ENCODE measurements at places on chromosomes 6 and 20.
A peak's percentile ranks its signal among the peaks of the same experiment; 100 is the strongest.

GRCh38 chr6:106511288-106512047 lies 117.8 kb downstream of the RTN4IP1 start:
- DNase-seq = peak; percentile 32

DNA sequence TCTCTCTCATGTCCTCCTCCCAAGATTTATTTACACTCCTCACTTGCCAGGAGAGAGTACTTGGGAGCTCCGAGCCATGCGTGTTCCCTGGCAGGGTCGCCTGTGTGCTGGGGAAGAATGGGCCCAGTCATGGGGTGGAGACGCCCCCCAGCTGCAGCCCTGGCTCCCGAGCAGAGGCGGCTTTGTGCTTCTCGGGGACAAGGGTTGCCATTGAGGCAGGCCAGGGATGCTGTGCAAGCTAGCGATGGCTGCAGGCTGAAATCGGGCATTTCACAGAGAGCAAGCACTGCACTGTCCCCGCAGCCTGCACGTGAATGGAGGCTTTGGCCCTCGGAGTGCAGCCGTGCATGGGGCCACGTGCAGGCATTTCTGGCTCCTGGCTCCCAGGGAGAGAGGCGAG lies 23.8 kb downstream of the PHACTR3 start:
- DNase-seq = no peak

DNA sequence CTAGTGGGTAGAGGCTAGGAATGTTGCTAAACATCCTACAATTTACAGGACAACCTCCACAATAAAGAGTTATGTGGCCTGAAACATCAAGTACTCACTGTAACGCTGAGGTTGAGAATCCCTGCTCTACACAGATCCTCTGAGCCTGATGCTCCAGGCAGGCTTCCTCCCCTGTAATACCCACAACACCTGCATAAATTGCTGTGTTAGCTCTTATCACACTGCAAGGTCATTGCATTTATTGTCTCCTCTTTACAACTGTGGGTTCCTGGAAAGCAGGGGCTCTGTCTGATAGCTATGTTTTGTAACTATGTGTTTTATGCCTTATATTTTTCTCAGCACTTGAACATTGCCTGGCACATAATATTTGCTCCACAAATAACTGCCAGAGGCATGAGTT lies 11.6 kb downstream of the RPP21 start:
- DNase-seq = no peak

DNA sequence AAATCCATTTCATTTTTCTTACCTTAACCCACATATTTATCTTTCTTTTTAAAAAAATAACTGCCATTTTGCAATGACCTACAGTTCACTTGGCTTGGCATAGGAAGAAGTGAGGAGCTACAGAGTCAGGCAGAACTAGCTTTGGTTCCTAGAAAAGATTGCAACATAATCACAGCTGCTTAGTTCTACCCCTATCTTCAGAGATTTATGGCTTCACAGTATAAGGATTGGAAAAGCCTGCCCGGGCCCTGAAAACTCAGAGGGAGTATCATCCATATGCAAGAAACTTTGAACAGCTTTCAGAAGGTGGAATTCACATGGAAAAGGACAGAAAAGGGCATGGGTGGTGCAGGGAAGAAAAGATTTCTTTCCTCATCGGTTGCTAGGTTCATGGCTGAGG lies 774.3 kb upstream of the CHD6 start:
- no peak for DNase-seq

DNA sequence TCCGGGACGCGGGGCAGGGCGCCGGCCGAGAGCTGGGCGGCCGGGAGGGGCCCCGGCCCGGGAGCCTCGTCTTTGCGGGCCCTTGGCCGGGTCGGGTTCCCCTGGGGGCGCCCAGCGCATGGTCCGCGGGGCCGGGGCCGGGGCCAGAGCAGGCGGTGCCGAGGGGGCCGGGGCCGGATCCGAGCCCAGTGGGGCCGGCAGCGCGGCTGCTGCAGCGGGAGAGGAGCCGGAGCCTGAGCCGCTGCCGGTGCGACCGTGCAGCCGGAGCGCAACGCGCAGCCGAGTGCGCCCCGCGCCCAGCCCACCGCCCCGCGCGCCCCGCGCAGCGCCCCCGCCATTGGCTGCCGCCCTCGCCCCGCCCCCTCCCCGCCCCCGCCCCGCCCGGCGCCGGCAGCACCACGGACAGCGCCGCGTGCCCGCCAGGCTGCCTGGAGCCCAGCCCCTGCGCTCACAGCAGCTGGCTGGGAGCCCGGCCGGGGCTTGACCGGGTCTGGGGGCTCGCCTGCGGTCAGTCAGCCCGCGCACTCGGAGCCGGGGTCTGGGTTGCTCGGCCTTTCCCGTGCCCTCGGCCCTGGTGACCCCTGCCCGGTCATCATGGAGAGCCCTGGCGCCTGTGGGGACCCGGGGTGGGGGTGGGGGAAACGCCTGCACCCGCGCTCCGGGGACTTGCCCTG lies at the start of gene HRH3:
Gene HRH3, minus strand, starts transcription at position 287 of the 674 bp plus-strand sequence. CDS start 308 bp downstream, outside the sequence.
- no peak for DNase-seq

- no peak for DNase-seq
These were observed 39.7 kb upstream of the PHIP start for GRCh38 chr6:79117752-79118151.

GRCh38 chr20:51531141-51531710 lies 11.3 kb downstream of the NFATC2 start:
- DNase-seq = no peak

- DNase-seq = no peak
These were observed 53.4 kb downstream of the LYRM2 start for GRCh38 chr6:89585154-89585553.

- DNase-seq = no peak
These were observed 809 bp upstream of the NOL7 start for GRCh38 chr6:13614126-13614925.

GRCh38 chr6:73521351-73521985 lies 636 bp upstream of the EEF1A1 start:
- DNase-seq = peak; percentile 74

DNA sequence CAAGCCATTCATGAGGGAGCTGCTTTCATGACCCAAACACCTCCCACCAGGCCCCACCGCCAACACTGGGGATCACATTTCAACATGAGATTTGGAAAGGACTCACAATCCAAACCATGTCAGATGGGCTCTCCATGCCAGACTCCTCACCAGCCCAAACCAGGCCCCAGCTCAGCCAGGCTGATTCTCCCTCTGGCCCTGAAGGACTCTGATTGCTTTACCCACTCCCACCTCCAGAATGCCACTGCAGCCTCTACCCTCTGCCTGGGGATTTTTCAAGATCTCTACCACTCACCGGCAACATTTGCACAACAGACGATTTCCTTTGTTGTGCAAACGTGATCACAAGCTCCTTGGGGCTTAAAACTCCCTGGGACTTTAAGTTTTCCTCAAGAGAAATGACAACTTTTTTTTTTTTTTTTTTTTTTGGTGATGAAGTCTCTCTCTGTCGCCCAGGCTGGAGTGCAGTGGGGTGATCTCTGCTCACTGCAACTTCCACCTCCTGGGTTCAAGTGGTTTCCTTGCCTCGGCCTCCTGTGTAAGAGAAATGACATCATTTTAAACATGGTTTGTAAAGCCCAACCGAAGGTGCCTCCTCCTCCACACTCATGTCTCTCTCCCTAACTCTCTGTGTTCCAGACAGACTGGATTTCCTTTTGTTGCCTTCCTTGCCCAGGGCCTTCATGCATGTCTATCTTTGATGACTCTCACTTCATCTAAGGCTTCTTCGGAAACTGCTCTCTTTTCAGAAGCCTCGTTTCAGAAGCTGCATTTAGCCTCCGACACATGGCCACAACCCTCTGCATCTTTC lies 147.0 kb downstream of the CDH26 start:
- no peak for DNase-seq

GRCh38 chr6:47437592-47437991 lies 40.0 kb upstream of the CD2AP start:
- DNase-seq = no peak

- no peak for DNase-seq
These were observed 219.3 kb downstream of the KCNQ5 start for GRCh38 chr6:72841195-72841594.

DNA sequence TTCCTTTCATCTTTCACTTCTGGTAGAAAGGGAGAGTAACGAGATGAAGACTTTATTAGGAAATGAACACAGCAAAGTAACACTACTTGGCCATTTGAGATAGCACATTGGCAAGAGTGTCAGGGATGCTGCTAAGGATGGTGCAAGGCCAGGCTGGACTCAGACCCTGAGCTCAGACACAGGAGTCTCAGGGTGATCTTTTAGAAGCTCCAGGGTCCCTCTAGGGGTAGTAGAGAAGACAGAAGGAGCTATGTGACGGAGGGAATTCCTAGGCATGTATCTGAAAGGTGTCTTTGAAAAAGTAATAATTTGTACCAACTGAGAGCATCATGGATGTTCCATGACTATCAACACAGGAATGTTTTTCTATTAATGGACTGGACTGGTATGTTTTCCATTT lies 436.5 kb downstream of the DHX35 start:
- no peak for DNase-seq

GRCh38 chr6:108916026-108916686 lies 67.9 kb downstream of the ARMC2 start:
- no peak for DNase-seq

DNA sequence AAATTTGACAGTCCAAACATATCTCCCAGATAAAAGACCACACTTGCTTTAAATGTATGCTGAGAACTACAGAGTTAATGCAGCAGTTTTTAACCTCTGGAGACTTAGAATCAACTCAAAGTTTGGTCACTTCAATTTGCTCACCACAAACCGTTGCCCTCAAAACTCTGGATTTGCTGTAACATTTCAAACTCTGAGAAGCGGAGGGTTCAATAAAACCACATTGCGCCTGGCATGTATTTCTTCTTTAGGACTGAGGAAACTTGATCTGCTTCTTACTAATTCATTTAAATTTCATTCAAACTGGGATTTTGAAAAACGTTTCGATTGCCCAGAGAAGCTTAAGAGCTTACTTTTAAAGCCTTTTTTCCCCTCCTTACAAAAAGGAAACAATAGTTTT lies 115.8 kb downstream of the MTFR2 start:
- DNase-seq = no peak

DNA sequence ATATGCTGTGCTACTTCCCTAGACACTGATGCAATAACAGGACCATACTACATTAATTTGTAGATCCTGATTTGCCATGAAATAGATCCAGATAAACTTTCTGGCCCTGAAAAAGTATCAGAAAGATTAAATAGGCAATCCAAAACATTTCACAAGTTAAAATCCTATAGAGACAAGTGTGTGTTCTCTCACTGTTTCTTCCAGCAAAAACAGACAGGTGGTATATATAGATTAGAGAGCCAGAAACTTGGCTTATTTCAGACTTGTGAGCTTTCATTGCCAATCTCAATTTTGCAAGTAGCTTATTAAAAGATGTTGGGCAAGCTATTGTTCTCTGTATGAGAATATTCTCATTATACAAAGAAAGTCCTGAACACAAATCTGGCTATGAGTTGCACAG lies 289.1 kb upstream of the MANEA start:
- DNase-seq = no peak

- DNase-seq = no peak
These were observed 44.6 kb upstream of the NT5E start for GRCh38 chr6:85405175-85405852.

- no peak for DNase-seq
These were observed 129.8 kb upstream of the TIAM2 start for GRCh38 chr6:154865291-154865690.

DNA sequence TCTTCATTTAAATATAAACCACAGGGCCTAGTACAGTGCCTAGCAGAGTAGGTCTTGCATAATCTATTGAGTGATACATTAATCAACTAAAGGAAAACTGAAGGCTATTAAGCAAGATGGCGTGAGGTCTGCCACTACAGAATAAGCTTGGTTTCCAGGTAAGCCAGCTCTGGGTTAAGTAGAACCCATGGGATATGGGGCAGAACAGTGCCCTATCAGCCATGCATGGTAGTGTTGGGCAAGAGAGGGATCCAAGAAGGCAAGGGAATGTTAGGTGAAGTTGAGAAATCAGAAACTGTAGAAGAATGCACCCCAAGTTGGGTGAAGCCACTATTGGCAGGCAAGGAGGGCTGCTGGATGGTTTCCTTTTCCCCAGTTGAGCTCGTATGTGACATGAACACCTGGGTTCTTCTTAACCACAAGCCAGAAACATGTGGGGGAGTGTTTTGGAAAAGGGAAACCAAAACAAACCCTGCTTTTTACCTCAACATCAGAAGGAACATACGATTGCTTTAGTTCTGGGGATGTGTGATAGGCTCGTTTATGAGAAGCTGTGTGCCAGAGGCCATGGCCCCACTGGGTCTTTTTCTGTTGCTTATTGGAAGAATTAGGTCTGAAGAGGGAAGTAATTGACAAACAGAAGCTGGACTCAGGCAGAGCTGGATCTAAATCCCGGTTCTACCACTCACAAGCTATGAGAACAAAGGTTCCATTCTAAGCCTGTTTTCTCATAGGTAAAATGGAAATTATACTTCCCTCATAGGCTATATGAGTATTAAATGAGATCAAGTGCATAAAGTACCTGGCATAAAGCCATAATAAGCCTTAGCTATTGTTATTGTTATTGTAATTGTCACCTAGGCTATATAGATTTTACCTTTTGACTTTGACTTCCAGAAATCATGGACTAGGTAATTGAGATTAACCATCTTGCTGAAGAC lies 33.5 kb downstream of the NEDD9 start:
- DNase-seq = no peak

GRCh38 chr6:155623450-155624178 lies 168.0 kb upstream of the NOX3 start:
- no peak for DNase-seq

GRCh38 chr20:63602321-63602720 lies 24.6 kb downstream of the GMEB2 start:
- no peak for DNase-seq

DNA sequence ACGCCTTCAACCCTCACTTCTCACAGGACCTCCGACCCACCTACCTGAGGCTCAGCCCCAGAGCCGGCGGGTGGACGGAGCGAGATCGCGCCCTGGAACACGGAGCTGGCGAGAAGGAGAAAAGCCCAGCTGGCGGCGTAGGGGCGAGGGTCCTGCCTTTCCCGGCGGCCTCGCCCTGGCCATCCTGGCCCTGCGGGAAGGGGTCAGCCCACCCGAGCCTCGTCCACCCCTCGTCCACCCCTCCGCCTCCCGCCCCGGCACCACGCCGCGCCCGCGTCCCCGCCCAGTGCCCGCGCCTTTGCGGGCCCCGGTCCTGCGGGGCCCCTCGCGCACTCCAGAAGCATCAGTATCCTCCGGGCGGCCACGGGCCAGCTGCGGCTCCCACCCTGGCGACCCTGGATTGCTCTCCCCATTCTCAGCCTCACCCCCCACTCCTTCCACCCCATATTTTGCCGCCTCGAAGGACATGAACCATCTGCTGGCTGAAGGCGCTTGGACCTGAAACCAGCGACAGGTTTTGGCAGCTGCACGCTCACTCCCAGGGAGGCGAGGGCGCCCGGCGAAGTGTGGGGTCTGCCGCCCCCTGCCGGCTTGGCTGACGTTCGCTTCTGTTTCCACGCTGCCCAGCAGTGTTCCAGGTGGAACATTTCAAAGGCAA lies 65.1 kb downstream of the PLG start:
- DNase-seq = peak; percentile 71

GRCh38 chr6:126937426-126937825 lies 181.0 kb upstream of the RSPO3 start:
- no peak for DNase-seq

Data from tibial artery (tissue), 4 donors.